ENCODE measurements at places on chromosomes 6 and 20.

DNA sequence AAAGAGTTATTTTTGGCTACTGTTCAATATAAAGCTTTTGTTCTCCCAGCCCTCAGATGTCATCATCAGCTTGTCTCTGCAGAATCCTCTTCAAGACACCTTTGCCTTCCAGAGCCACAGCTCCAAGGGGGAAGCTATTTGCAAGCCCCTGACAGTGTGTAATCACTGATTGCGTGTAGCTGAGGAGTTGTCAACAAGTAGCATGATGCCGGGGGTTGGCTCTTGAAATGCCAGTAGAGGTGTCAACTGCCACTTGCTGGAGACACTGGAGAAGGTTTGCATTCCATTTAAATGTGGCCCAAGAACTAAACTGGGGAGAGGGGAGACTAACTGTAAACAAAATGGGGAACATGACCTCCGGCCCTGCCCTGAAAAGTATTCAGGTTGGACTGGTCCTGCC is 44.3 kb upstream of the PDYN start:
- no peak for DNase-seq

- DNase-seq, result no peak
Measured at GRCh38 chr6:159197251-159197650, 28.1 kb downstream of the FNDC1 start.

- DNase-seq, result no peak
Measured at GRCh38 chr20:52529826-52530225, 338.2 kb upstream of the ZFP64 start.

- DNase-seq, result no peak
Measured at GRCh38 chr20:15623215-15623614, 950.0 kb downstream of the KIF16B start.

GRCh38 chr20:64050261-64051032 is 1.0 kb upstream of the SOX18 start:
- no peak for DNase-seq

GRCh38 chr6:31386977-31387376 is 16.4 kb upstream of the MICA start:
- no peak for DNase-seq

- no peak for DNase-seq
Measured at GRCh38 chr6:105988812-105989577, 97.1 kb upstream of the PRDM1 start.

DNA sequence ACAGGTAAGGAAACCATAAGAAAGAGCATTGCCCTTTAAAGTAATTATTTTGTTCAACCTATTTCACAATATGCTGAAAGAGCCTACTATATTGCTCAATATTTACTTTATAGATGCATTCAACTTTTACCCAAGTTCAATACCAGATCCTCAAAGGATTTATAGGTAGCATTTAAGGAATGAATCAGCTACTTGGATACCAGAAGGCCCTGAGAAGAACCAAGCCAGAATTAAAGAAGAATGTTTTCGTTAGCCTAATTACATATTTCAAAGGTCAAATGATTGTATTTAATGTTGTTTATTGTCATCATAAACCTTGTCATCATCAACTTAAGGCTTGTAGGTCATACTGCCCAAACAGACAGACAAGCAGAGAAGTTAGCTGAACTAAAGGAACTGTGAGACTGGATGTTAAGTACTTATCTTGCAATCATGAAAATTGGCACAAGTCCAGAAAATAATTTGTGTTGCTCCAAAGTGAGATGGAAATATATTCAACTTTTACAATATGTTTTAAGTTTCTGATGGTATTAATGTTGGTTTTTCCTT is 636.7 kb downstream of the RFPL4B start:
- no peak for DNase-seq

GRCh38 chr6:139290787-139291311 is 949 bp downstream of the TXLNB start:
- DNase-seq, result no peak

DNA sequence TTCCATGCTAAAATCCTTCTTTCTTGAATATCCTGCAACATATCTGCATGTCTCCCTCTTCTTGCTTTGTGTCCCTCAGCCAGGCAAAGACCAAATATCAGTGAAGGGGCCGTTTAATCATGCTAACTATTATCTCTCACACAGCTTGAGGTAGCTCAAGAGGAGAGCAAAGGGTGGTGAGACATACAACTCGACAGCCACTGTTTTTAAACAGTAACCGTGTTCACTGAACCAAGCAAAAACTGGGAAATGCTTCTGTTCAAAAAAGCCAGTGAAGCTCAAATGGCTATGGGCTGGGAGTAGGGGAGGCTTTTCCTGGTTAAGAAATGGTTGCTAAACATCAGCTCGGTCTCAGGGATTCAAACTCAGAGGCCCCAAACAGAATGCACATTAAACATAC is 83.4 kb downstream of the MAP7 start:
- no peak for DNase-seq

GRCh38 chr20:12053353-12053752 is 135.7 kb downstream of the BTBD3 start:
- DNase-seq, result no peak

- no peak for DNase-seq
Measured at GRCh38 chr6:135146162-135146934, 34.8 kb upstream of the MYB start.

DNA sequence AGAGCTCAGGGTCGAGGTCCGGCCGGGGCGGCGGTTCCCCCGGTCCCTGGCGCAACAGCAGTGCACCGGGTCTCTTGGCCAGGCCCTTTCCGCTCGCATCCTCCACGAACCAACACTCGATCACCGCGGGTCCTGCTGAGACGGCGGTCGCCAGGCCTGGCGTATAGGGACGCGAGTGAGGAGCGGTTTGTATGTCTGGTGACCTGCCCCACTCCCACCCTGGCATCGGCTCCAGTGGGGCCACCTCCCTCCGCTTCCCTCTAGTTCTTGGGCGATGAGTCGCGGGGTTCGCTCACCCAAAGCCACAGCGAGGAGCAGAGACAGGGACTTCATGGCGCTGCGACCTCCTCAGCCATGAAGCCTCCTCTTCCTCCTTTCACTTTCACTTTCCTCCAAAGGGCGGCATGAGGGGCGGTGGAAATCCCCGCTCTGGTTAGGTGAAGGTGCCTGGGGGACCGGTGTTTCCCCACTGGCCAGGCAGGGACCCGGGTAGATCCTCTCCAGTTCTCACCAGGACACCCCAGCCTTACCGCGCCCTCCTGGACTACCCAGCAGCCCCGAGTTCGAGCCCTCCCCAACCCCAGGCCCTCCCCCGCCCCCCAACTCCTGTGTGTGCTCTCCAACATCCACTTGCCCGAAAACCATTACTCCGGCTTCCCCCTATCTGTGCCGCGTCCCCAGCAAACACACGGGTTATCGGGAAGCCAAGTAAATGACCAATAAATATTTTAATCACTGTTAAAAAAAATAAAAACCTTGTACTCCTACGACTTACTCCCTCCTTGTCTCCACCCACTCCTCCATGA is at the start of gene TAPBP:
TSS of gene TAPBP (minus strand) at position 370 of the 806 bp plus-strand sequence. CDS start at position 333, 37 bp downstream.
- DNase-seq, result peak; percentile 62

GRCh38 chr6:46048646-46049297 is 33.1 kb upstream of the CLIC5 start:
- DNase-seq, result no peak

DNA sequence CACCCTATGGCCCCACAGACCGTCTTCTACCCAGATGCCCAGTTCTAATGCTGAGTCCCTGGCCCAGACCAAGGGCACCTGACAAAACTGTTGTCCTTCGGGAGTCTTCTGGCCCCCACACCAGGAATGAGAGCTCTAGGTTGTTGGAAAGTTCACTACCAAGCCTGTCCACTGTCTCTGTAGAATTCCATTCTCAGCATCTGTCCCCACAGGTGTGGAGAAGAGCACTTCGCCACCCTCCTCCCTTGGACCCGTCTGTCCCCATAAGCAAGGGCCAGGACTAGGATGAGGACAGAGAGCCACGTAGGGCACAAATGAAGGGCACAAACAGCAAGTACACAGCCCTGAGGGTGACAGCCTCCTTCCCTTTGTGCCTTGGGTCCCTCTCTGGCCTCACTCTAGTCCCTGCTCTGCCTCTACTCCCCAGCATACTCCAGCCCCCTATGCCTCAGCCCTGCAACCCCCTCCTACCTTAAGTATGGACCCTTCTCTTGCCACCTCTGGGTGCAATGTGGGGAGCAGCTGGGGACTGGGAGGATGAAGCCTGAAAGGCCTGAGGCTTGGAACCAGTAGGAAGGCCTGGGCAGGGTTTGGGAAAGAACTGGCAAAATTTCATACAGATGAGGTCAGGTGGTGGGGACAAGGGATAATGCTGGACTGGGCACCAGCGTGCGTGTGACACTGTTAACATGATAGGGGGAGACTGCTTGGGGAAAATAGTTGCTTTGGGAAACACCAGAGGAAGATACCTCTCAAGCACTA is 4.3 kb downstream of the LZTS3 start:
- DNase-seq, result no peak

DNA sequence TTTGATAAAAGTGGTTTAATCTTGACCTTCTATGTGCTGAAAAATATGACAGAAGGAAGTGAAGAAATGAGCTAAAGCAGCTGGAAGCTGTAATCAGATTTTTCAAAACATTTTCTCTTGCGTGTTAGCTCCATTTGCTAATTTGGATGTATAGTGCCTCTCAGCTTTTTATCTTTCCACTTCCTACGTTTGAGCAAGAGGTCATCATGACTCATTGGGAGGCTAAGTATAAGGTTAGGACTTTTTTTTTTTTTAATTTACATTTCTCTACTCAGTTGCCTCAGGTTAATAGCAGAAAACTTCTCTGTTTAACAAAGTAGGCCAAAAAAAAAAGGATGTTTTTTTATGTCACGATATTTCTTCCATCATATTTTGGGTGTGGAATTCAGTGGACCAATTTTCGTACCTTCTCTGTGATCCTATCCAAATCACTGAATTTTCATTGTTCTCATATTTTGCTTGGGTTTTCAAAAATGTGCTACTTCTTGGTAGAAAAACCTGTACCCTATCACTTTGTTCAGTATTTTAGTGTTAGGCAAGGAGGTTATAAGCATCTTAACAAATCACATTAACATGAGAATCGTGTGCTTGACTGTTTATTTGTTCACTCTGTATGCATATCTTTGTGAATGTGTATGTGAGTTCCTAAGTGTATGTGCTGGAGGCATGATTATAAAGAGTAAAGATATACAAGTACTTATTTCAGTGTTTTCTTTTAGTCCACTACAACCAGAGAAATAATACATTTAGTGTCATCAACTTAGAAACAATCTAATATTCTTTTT is 1028.3 kb upstream of the EYS start:
- no peak for DNase-seq

DNA sequence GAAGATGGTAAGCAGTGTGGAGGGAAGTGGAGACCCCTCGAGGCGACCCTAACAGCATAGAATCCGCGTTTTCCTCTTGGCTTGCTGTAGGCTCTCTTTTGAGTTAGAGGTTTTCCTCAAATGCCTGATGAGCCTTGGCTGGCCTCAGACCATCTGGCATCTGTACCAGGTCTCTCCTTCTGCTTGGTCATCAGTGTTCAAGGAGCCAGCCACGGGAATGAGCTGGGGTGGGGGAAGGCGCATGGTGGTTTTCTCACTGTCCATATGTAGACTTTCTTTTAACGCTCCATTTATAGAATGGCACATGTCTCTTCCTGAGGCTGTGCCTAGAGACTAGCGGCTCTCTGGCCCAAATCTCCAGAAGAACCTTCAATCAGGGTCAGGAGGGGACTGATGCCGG is 8.1 kb upstream of the GUCA1A start:
- DNase-seq, result no peak

DNA sequence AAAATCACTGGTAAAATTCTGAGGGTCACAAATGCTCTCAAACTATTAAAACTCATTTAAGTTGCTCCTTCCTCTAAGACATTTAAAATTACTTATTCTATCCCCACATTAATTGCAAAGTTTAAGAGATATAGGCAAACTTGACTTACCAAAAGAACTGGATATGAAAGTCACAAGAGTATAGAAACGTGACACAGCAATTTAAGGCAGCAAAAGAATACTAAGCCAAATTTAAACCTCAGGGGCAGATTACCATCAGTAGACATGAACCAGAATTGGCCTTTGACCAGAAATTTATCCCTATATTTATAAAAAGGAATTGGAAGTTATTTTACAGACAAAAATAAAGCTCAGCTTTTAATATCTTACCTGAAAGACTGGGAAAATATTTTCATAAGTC is 56.0 kb downstream of the MAP3K7 start:
- DNase-seq, result no peak

GRCh38 chr6:118649918-118650581 is 1.3 kb downstream of the CEP85L start:
- DNase-seq, result no peak

DNA sequence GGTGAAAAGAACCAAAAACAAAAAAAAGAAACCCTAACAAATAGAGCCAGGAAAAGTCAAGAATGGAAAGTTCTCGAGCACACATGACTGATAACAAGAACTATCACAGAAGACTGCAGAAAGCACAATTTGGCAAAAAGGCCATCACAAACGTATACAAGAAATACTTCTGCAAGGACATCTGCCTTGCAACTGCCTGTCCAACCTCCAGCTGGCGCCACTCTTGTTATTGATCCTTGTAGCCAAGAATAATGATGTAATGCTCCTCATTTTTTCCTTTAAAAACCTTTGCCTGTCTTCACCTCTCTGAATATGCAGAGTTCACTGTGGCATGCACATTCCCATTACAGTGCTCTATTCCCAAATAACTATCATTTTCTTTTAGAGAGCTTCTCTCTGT is 87.9 kb upstream of the BMP5 start:
- no peak for DNase-seq

DNA sequence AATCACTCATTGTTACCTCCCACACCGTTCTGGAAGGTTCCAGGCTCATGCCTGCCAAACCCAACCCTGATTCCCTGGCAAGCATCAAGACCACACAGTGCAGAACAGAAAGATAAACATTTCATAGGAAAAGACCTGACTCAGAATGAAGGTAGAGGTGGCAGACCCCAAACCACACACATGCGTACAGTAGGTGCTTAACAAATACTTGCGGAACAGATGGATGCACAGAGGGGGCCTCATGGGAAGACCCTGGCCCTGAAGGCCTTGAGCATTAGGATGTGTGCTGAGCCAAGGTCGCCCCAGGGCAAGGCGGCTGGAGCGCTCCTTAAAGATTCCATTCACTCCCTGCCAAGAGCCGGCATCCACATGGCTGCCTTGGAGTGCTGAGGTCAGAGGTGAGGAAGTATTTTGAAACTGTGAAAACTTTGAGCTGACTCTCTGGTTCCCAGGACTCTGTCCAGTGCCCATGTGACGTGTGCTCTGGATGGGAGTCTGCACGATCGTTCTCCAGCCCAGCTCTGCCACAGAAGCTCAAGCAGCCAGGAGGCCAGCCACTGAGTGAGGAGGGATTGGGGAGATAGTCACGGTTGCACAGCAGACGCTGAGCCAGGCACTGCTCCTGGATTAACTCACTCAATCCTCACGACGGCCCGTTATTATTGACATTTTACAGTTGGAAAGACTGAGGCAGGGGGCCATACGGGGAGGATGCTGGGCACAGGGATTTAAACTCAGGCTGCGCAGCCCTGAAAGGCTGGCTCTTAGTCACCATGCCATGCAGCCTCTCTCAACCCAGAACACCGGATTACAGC is 65.5 kb upstream of the AFDN start:
- DNase-seq, result peak; percentile 67

DNA sequence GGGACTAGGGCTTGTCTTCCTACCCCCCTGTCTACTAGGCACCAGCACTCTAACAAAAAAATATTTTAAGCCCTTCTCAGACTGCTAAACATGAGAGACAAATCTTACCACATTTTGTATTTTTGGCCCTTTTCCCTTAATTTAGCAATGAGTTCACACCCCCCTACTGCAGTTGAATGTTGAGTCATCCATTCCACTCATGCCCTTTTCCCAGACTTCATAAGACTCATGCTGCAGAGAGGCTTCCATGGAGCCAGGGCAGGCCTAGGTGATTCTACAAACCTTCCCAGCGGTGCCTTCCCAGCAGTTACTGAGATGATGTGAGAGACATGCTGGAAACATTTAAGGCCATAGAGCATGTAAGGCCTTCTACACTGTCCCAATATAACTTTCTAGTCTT is 53.9 kb downstream of the PXDC1 start:
- no peak for DNase-seq

Data from breast epithelium (tissue), 4 donors.